ENCODE measurements at places on chromosomes 11 and 22. TPM values are rescaled to one million over a fixed set of nuclear protein-coding genes. Genes with fewer than 3 reads are reported as not detected.

DNA sequence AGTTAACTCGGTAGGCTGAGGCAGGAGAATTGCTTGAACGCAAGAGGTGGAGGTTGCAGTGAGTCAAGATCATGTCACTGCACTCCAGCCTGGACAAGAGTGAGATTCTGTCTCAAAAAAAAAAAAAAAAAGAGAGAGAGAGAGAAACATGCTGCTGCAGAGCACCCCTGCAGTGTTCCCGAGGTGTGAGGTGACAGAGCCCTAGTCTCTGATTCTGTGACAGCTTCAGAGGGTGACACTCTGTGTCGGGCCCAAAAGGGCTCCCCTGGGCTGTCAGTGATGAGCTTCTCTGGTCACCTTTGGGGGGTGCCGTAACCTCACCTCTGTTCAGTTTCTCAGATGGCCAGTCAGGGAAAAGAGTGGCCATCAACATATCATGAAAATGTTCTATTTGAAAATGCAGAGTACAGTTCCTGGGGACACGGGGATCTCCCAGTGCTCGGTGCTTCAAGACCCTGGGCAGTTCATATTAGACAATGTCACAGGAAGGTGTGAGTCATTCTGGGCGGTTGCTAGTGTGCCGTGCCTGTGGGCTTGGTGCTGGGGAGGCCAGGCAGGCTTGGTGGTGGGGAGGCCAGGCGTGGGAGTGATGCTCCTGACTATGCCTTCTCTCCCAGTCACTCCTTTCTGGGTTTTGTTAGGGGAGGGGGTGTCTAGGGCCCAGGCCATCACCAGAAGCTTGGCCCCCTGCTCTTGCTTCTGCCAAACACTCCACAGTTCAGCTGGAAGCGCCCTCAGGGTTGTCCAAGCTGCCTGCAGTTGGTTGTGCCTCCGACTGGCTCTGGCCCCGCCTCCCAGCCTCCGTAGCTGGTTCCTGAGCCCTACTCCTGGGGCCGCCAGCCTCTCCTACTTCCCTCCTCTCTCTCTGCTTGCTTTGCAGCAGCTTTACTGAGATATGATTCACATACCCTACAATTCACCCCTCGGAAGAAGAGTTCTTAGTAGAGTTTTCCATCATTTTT, 52.5 kb upstream of the CLDN5 start:
- H3K27ac ChIP-seq: no peak overlapping the region
- peaks cover 9% of the 10 kb centered on the region for H3K4me1 ChIP-seq
- H3K36me3 ChIP-seq: no peaks in the 10 kb centered on the region

HBB gene
- total RNA-seq: not detected

GRCh38 chr11:1767399-1768140, 3.8 kb upstream of the CTSD start:
- H3K27me3 ChIP-seq: 0 out of 2 replicates have a peak, but pooled peaks cover 3% of the 10 kb centered on the region
- H3K36me3 ChIP-seq: no peaks in the 10 kb centered on the region
- DNase-seq: no peak
- no peak overlapping the region for H3K4me3 ChIP-seq

DNA sequence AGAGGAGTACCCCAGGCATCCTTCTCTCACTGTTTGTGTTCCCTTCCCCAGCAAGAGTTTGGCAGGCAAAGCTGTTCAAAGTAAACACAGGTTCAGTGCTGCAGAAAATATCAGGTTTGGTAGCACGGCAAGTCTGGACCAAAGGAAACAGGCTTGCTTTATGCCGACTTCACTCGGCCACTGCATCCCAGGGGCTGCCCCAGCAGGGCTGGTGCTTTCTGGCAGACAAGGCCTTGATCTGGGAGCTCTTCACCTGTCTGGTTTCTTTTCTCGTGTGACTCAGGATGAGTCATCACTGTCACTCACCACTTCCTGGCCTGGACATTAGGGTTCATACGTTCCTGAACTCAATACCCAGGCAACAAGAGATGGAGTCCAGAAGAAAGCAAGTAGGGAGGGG, 52.6 kb upstream of the NAV2 start:
- no peak overlapping the region for H3K4me3 ChIP-seq
- peak; percentile 75 for DNase-seq
- peak overlapping the region; percentile 30 for H3K27ac ChIP-seq
- 0 out of 2 replicates have a peak, but pooled peaks cover 9% of the 10 kb centered on the region for H3K36me3 ChIP-seq

DNA sequence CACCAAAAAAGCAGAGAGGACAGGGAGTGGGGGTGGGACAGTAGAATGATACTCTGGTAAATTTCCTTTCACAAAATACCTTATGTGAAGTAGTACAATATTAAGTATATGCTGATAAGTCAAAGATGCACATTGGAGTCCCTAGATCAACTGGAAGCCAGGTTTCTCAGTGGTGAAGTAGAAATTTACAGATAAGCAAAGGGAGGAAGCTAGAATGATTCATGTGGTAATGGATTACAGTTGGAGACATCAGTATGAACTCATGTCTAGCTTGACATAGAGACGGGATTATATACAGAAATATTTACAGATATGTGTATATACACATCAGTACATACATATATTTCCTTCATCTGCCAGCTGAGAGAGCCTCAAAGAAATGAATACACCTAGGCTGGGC, 21.5 kb downstream of the PLEKHB1 start:
- no peaks in the 10 kb centered on the region for H3K36me3 ChIP-seq
- H3K27me3 ChIP-seq: no peaks in the 10 kb centered on the region
- no peak for DNase-seq
- H3K27ac ChIP-seq: no peak overlapping the region
- H3K4me1 ChIP-seq: no peaks in the 10 kb centered on the region

DNA sequence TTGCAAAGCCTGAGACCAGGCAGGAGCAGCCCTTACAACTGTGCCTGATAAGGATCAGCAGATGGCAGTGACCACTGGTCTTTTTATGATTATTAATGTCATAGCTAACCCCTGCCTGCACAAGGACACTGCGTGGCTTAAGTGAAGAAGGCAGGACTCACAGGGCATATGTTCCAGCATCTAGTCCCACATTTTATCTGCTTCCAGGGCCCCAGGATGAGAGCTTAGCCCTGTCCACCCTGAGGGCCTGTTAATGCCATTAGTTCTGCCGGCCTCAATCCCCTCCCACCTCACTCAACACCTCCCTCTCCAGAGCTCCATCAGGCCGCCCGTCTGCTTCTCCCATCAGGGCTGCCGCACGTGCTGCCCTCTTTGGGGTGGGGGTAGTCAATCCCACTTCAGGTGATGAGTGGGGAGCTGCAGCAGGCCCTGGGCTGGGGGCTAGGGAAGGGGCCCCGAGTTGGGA, 33.1 kb upstream of the TSPAN18 start:
- no peak overlapping the region for H3K4me3 ChIP-seq
- 0 out of 2 replicates have a peak, but pooled peaks cover 2% of the 10 kb centered on the region for H3K27me3 ChIP-seq
- H3K4me1 ChIP-seq: peaks cover 15% of the 10 kb centered on the region
- DNase-seq: peak; percentile 45

DNA sequence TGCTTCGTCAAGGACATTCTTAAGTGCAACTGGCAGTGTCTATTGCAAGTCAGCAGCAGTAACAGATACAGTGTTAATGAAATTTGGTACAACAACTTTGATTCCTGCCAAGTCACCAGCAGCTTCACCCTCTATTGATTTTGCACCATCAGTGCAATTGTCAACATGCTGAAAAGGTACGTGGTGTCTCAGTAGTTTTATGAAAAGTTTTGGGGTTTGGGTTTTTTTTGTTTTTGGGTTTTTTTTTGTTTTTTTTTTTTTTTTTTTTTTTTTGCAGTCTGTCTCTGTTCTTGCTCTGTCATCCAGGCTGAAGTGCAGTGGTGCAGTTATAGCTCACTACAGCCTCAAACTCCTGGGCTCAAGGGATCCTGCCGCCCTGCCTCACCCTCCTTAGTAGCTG, 19.1 kb upstream of the GRIK4 start:
- DNase-seq: no peak
- no peaks in the 10 kb centered on the region for H3K4me1 ChIP-seq
- H3K36me3 ChIP-seq: no peaks in the 10 kb centered on the region
- no peaks in the 10 kb centered on the region for H3K27me3 ChIP-seq
- H3K27ac ChIP-seq: no peak overlapping the region

ABCG4 gene
- total RNA-seq: 0.08 TPM

DNA sequence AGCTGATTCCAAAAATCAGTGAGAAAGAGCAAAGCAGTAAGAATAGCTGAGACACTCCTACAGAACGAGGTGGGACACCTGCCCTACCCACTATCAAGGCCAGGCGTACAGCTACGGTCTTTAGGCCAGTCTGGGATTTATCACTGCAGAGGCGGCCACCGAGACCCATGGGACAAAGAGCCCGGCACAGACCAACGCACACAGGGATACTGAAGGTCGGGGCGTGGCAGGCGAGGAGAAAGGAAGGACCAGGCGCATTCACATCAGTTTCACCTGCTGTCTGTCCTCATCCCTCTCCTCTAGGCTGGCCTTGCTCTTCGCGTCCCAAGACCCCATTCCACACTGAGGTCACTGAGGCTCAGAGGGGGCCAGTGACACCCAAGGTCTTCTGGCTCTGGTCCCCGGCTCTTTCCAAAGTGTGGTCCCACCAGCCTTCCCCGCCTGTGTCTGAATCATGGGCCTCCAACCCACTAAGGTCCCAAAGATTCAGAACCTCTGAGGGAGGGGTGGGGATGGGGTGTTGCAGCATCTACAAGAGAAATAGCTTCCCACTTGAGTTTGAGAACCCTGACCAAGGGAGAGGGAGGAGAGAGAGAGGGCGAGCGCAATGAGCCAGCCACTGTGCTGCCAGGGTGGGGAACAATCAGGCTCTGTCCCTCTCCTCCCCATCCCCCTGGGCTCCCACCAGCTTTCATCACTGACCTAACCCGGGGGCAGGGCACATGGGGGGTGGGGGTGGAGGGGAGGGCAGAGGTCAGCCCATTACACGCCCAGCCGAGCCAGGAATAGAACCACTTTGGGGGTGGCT, 7.2 kb upstream of the PICK1 start:
- H3K27me3 ChIP-seq: no peaks in the 10 kb centered on the region
- DNase-seq: no peak
- no peaks in the 10 kb centered on the region for H3K4me1 ChIP-seq
- no peak overlapping the region for H3K4me3 ChIP-seq
